Fibroblast of the aortic adventitia (primary cell): ENCODE measurements at places on chromosomes 6 and 20.

GRCh38 chr20:58596750-58597248 is 54.3 kb upstream of the STX16 start:
- DNase-seq, result peak; percentile 59

DNA sequence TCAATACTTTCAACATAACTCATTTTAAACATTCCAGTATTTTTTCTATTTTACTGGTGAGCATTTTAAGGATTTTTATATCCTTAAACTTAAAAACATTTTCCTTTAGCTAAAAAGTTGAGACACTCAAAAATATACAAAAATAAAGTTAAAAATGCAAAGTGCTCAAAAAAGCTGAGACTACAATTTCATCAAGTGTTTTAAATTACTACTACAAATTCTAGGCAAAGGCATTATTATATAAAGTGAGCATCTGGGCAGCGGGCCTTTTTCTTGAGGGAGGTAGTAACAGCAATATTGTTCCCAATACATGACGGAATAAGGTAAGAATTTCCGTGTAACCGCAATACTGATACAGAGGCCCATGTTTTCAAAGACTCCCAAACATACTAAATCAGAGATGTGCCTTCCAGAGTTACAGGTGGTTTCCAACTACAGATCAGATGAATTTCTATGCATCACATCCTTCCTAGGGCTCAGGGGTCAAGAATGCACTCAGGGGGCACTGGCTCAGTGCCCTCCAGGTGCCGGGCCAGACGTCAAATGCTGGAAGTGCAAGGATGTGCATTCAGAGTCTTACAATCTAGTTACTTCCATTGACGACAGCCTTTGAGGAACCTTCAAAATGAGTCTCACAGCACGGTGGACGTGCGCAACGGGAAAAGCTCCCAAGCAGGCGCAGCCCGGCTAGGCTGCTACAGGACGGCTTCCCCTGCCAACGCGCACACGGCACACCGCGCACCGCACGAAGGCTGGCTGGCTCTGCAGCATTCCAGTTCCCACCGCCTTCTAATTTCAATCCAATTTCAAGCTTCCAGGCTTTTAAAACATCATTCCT is 1.7 kb downstream of the PHF10 start:
- DNase-seq, result peak; percentile 81

DNA sequence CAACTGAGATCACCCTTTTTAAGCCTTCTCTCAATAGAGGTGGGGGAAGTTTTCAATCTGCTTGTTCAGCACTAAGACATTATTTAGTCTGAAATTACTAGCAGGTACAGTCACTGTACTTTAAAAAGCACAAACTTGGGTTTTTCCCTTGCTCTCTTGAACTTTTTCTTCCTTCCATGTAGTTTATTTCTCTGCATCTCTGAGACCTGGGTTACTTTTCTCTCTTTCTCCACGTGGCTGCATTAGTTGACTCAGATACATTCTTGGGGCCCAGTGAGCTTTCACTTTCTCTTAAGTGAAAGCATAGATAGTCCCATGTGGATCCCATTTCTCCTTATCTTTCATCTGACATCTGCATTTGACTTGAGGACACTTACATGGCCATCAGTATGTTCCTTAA is 433.9 kb upstream of the MAP3K7 start:
- DNase-seq, result no peak

DNA sequence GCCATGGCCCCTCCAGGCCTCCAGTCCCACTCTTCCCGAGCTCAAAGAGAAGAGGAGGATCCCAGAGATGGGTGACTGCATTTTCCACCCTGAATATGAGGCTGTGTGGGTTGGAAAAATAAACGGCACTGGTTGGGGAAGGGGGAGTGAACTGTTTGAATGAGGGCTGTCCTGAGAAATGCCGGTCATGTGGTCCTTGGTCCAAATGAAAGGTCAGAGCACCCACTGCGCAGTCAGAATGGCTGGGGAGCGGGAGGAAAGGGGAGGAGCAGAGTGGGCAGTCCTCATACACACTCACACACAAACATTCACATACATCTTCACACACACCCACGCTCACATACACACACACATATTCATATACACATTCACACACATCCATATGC is 83.1 kb downstream of the MRPL14 start:
- no peak for DNase-seq

- DNase-seq, result peak; percentile 27
These were observed 324.7 kb upstream of the CNR1 start for GRCh38 chr6:88490908-88491264.

DNA sequence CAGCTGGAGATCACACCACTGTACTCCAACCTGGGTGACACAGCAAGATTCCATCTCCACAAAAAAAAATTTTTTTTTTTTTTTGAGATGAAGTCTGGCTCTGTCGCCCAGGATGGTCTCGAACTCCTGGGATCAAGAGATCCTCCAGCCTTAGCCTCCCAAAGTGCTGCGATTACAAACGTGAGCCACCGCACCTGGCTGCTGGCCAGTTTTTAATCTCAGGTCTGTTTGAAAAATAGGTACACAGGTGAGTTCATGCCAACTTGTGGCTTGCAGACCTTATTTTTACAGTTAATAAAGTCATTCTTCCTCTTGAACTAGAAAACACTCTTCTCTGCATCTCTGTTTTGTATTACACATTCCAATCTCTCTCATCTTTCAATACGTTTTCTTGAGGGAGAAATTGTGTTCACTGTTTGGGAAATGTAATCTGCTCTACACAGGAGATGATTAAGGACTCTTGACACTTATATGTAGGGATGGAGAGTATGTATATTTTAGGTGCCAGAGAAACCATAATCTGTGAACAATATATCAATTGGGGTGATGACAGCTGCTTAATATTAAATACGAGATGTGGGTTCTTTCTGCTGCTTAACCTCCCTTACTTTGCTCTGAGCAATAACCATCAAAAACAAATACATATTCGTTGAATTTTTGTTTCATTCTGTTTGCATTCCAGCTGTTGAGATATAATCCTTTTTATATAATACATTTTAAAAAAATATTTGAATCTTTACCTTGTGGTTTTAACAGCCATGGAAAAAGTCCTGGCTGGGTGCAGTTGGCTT is 17.7 kb upstream of the RIPOR3 start:
- no peak for DNase-seq

- DNase-seq, result no peak
These were observed 241.2 kb downstream of the OGFRL1 start for GRCh38 chr6:71529769-71530168.
